ENCODE measurements at places on chromosomes 2 and 18.
A peak's percentile ranks its signal among the peaks of the same experiment; 100 is the strongest.

DNA sequence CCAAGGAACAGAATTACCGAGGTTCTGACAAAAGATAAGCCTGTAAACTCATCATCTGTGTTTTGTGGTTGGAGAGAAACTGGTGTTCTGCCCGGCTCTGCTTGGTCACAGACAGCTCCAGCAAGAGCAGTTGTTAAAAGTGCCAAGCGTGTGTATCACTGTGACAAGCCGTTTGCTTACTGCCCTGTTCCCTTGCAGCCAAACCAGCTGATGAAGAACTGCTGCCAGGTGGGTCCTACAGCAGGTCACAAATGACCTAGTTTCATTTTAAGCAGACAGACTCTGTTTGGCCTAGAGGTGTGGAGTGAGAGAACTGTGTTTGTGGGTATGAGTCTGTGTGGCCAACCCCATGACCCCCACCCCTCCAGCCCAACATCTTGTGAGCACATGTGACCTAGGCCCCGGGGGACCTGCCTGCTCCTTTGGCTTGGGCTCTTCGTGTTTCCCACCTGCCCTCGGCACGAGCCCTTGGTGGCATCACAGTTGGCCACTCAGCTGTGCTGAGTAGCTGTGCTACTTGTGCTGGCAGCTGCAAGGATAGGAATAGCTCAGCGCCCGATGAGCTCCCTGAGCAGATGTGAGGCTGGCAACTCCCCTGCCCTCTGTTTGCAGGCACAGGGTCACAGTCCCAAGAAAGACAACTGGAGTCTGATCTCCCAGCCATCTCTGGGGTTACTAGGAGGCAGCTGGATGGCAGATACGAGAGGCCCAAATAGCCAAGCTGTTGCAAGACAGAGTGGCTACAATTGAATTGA is 9.7 kb downstream of the OXER1 start:
- DNase-seq = no peak

DNA sequence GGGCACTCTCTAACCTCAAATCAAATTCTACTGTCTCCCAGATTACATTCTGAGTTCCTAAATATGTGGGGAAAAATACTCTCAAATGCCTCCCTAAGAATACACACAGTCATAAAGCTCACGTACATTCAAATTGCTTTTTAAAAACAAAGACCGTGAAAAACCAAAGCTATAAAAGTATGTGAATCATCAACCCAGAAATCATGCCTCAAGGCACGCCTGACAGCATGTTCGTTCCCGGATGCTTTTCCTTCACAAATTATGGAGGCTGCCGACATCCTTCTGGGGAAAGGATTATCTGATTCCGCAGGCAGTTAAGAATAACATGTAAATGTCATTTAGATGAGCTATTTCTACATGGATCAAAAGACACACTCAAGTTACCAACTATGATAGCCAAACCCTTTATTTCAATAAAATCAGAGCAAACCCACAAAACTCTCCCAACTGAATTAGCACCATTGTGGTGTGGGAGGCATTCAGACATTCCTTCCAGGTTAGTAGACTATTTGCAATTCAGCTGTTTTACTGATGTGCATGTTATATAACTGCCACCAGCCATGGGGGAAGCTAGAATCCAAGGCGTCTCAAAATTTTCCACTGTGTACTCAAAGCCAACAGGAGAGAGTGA is 398.2 kb upstream of the TRIB2 start:
- no peak for DNase-seq

DNA sequence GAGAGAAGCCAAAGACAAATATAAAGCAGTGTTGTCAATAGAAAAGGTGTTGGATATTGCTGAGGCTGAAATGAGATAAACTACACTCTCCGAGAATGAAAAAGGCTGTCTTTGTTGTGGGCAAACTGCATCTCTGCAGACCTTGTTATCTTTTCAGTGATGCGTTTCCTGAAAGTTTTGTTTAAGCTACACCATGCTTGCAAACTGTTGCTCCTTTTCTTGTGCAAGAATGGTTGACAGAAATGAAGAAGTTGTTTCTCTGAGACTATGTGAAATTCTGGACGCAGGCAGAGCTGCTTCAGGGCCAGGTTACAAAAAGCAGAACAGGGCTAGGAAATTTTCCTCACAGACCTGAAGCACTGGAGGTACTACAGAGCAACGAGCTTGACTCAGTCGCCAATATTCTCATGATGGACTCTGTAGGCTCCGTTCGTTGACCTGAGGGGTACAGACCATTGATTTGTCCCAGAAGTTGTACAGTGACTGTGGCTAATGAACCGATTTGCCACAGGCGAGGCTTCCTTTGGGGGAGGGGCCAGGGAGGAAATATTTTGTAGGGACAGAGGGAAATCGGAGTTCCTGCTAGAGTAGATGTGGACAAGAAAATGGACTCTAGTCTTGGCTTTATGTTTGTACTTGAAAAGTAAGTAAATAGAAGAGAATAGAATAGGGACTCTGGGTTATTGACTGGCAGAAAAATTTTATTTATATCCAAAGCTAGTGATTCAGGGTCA is 3.5 kb upstream of the ATL2 start:
- peak; percentile 48 for DNase-seq

DNA sequence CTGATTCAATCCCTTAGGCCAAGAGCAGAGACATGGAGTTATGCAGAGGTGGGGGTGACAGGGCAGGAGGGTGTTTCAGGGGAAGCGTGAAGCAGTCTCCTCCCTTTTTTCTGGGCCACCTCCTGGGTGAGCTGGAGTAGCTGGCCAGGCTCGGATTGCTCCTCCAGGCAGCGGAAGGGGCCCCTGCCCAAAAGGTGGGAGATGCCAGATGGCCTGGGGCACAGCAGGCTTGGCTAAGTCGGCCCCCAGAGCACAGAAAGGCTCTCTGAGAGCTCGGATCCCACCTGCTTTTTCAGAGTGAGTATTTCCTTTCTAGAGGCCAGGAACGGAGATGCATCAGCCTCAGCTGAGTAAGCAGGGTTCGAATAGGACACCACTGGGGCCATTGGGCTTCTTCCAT is 196.9 kb downstream of the ANKRD30B start:
- no peak for DNase-seq

GRCh38 chr2:240507060-240507777 is 50.6 kb downstream of the ANKMY1 start:
- DNase-seq = no peak
